Stimulated activated CD4-positive, alpha-beta T cell treated with anti-CD3 and anti-CD28 coated beads, Interleukin-1b, Interleukin-23, amount 100 ng/mL, for 1 hour (primary cell): ENCODE measurements at places on chromosomes 11 and 22.

DNA sequence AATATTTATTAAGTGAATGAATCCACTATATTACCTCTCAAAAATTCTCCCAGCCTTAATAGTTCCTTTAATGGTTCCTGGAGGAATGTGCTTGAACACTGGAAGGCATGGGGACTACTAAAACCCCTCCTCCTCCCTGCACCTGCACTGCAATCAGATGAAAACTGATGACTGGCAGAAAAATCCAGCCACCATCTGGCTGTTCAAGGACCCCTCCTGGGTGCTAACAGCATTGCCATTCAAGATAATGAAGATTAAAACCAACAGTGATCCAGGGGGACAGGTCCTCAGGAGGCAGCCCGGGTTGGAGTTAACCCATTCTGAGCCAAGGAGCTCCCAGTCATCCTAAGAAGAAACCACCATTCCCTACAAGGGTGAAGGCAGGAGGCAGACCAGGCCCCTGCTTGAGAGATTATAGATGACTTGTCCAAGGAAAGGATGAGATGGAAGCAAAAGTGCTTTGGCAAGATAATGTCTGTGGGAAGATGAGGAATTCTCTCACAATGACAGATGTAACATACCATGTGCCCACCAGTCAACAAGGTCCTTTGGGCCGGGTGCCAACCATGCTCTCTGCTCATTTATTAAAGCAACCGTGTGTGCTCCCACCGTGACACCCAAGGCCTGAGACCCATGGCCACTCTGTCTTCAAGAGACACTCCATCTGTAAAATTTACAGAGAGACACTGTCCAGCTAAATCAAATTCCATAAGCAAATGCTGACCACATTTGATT lies 90.6 kb downstream of the LARGE1 start:
- DNase-seq: no peak

DNA sequence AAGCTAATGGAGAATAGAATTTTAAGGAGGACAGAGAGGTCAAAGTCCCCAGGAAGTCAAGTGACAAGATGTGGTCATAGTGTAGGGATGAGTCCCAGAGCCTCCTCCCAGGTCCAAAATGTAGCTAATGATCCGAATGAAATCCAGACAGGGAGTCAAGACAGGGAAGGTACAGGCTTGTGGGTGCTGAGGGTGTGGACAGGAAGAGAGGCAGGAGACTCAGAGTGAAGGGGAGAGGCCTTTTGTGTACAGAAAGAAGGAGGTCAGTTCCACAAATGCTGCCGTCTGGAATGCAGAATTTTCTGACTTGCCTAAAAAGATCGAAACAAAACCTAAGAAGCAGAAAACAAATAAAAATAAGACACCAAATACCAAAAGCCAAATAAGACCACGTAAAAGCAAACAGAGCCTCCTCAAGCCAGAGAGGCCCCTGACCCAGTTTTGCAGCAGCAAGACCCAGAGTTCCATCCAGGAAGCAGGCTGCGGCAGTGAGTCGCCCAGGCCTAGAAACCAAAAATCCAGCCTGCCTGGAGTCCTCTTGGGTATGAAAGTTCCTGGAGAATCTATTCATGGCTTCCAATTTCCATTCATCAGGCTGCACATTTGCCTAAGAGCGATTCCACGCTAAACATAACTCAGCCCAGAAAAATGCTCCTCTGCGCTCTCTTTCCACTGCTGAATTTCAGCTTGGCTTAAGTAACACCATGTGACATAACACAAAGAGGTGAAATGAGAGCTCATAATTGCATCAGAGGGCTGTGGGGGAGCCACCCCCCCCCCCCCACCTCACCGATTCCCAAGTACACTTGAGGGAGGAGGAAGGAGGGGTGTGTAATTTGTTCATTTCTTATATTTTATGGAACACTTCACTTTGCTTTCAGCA lies 71.2 kb downstream of the KIRREL3 start:
- no peak for DNase-seq

DNA sequence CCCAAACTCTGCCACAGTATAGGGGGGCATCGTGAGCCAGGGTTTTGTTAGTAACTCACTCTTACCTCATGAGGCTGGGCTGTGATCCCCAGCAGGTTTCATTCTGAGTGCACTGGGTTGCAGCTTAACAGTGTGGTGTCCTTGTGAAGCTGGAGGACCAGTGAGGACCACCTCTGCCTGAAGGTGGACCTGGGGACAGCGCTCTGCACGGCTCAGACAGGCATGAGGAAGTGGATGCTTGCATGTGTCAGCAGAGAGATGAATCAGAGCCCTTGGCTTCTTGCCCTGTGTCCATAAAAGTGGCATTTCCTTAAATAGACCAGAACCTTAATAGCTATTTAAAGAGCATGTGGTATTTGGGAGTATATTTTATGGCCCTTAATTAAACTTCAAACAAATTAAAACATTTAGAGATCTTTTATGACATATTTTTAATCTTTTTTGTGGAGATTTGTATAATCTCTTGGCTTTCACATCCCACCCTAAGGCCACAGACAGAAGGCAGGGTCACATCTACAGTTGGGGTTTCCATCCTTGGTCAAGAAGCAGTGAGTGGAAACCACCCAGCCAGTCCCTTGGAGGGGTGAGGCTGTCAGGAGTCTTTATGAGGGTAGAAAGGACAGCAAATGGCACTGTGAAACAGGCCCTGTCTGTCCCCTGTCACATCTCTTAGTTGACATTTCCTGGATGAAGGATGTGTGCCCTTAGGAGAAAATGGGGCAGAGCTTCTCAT lies 24.8 kb upstream of the ADORA2A start:
- DNase-seq: no peak

- no peak for DNase-seq
Observed at GRCh38 chr11:95764267-95764898, 25.2 kb downstream of the FAM76B start.

- no peak for DNase-seq
Observed at GRCh38 chr11:116829525-116830183, at the start of gene APOC3. TSS of gene APOC3 (plus strand) at chr11:116829907. CDS start at chr11:116830583, 676 bp downstream.

DNA sequence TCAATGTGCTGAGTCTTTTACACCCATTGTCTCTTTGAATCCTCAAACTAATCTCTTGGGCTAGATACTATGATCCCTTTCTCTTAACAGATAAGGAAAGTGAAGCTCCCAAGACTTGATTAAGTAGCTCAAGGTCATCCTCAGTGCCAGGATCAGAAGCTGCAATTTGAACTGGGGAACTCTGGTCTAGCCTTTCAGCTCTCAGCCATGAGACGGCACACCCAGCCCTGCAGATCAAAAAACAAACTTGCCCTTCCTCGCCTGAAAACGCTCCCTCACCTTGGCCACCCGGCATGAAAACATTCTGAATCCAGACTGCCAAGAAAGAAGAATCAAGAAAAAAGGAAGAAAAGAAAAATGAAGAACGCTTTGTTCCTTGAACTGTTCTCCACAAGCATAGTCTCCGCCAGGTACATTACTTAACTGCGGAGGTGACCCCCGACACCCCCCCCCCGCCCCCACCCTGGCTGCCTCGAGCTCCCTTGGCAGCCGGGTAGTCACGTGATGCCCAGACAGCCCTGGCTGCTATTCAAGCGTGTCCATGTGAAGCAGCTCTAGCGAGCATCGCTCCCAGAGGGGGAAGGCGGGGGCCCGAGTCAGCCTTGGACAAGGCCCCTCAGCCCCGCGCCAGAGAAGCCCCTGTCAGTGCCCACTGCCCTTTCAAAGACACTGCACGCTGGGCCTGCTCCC lies 451.2 kb downstream of the MIAT start:
- DNase-seq: no peak

DNA sequence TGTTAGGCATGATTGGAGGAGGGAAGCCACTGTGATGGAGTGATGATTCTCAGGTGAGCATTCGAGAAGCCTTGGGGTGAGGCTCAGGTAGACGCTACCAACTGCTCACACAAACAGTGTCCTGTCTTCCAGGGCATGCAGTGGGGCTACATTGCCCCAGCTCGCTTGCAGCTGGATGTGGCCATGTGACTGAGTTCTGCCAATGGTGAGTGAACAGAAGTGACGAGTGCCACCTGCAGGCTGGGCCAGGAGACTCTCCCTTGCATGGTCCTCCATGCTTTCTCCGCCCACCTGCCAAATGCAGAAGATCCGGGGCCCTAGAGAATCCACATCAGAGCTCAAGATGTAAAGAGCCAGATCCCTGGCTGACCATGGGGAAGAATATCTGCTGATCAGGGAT lies 195.9 kb downstream of the BCR start:
- no peak for DNase-seq

DNA sequence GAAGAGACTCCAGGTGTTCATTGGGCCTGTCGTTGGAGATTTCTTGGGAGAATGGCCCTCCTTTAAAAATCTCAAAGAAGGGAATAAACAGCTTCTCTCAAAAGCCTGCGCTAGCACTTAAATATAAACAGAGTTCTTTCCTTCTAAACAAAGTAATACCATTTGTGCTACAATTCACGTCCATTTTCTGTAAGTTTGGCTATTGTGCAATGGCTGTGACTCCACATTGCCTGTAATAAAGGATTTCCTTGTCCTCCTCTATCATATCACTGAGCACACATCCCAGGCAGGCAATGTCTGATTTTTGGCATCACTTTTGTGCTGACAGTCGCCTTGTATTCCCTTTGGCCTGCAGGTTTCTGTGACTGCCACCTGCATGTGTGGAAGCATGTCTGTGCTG lies 4.9 kb upstream of the ADAMTS8 start:
- no peak for DNase-seq

- no peak for DNase-seq
Observed at GRCh38 chr11:116925050-116925449, 87.6 kb upstream of the APOA1 start.

DNA sequence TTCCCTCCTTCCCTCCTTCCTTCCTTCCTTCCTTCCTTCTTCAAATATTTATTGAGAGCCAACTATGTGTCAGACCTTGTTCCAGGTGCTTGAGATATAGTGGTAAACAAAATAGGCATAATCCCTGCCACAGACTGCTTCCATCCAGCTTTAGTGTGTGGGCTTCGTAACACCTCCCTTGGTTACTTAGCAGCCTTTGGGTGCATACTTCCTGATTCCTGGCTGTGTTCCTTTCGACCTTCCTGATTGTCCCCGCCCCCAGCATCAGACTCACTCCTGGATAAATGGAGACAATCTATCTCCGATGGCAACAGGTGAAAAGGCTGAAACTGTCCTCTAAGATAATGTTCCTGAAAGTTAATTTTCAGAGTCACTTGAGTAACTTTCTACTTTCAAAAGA lies 13.5 kb downstream of the CCDC81 start:
- DNase-seq: no peak

- DNase-seq: no peak
Observed at GRCh38 chr11:15780382-15780781, 576.0 kb downstream of the SOX6 start.

GRCh38 chr11:35814720-35815305 lies 129.0 kb upstream of the LDLRAD3 start:
- DNase-seq: no peak
